ENCODE measurements at places on chromosomes 5 and 9.

- DNase-seq = no peak
Measured at GRCh38 chr5:97501965-97502305, 318.9 kb upstream of the RIOK2 start.

DNA sequence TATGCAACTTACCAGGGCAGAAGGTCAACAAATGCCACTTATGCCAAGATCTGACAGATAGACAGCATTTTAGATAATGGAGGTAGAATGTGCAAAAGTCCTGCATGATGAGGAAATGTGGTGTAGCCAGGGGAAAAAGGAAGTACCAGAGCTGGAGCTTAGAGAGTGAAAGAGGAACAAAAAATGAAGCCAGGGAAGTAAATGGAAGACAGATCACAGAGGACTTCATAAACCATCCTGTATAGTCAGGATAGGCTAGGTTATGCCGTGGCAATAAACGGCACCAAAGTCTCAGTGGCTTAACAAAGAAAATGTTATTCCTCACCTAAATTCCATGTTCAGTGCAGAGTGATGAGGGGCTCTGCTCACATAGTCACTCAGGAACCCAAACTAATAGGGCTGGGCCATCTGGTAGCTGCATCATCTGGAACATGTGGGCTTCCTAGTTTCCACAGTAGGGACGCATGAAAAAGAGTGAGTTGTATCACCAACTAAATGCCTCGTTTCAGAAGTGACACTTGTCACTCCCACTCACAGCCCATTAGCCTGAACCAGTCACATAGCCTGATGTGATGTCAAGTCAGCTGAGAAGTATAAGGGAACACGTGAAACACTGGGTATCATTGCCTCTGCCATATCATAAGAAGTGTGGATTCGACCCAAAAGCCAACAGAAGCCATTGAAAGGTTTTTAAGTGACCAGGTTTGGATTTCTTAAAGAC lies 70.3 kb downstream of the SH3RF2 start:
- no peak for DNase-seq

DNA sequence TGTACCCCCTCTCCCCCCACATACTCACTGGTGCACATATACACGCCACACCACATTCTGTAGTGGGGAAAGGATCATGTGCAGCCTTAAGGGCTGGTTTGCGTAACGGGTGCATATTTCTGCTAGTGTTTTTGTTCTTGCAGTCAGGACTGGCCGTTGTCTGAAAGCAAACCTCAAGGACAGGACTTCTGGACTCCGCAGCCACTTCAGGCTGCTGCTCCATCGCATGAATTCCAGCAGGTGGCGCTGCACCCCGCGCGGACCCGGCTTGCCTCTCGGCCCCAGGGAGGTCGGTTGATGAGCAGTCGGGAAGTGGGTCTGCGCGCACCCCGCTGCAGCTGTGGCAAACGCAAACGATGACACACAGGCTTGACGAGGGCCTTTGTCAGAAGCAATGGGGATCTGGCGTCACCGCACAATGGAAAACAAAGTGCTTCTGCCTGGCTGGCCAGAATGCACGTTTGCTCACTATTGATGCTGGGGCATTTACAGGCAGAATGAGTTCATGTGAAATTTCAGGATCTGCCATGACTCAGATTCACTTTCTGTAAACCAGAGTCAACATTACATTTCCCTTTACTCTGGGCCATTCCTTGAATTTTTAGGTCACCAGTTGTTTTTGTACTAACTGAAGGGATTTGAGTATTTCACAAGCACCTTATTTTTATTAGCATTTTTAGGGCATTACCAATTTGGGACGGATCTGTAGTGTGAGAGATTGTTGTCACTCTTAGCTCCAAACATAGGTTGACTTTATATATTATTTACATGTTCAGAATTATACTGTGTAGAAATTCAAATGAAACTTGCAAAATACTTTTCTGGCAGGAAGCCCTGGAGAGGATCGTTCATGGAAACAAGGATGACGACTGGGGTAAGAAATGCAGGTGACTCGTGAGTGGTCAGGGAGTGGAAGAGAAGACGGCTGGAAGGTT lies 36.4 kb upstream of the GLRX start:
- DNase-seq = peak; percentile 88

DNA sequence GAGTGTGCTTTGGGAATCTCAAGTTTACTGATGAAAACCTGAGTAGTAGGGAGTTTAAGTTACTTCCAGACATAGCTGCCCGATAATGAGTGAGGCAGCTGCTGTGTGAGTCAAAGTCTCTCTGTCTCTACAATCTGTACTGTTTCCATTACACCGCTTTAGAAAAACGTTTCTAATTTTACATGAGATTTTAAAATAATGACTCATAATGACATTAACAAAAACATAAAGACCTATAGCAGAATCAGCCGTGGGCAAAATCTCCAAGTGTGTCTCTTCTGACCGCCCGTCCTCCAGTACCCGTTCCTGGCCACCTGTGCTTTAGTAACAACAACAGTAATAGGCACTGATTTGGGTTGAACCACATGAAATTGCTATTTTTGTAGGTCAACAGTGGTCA lies 69.6 kb upstream of the PRRC1 start:
- no peak for DNase-seq

DNA sequence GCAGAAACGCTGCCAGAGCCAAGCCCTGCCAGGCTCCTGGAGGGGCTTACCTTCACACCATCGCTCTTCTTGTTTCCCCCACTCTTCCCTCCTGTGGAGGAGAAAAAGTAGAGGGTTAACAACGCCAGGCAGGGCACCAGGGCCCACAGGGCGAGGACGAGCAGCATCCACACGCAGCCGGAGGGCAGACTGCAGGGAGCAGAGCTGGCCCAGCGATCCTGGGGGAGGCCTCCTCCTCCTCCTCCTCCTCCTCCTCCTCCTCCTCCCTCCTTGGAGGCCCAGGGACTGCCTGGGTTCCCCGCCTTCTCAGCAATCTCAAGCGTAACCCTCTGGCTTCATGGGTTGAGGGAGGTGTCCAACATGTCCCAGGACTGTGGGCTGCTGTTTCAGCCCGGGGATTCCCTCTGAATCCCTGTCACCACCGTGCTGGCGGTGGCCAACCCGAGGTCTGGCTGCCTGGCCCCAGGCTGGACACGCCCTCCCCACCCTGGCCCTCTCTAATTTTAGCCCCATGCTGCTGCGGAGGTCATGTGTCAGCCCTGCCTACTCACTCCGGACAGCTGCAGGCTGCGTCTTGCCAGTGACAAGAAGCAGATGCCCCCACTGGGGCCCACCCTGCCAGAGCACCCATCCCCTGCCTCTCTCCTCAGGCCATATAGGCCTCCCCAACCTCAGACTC lies 44.3 kb downstream of the CAMK2A start:
- no peak for DNase-seq

Measured in stimulated activated CD8-positive, alpha-beta memory T cell treated with anti-CD3 and anti-CD28 coated beads, Interleukin-4, amount 100 ng/mL, for 1 hour (primary cell).